ENCODE measurements at places on chromosomes 5 and 9.
A peak's percentile ranks its signal among the peaks of the same experiment; 100 is the strongest.

- no peak for DNase-seq
Observed at GRCh38 chr5:142805339-142805738, 35.2 kb downstream of the ARHGAP26 start.

DNA sequence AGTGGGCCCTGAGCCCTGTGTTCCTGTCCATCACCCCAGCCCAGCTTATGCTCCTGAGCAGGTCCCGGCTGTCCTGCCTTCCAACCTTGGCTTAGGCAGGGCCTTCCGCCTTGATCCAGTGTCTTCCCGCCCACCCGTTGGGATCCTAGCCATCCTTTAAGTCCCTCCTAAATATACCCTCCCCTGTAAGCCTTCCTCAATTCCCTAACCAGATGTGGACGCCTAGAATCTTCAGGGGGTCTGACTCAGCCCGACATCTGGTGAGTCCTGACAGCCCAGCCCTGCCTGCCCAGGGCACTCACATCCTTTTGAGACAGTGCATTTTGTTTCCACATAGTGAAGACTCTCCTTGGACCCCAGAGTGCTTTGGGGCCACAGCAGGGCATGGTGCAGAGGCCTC is 23.7 kb downstream of the SLC6A7 start:
- DNase-seq: no peak

DNA sequence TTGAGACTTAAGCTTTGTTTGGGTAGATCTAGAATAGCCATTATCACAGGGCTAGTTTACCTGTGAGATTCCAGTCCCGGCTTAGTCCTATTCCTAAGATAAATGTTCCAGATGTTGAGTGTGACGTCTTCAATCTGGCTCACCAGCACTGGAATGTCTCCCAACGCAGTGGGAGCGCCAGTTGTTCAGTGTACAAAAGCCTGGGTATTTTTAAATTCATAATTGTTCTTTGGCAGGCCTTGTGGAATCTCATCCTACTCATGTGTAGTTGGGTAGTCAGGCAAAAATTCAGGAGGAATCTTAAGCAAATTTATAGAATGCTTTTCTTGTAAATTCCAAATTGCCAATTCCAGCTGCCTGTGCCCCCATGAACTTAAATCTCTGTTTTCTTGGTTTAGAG is 272.6 kb upstream of the KCNN2 start:
- DNase-seq: no peak

GRCh38 chr5:168086104-168086610 is 205.3 kb upstream of the WWC1 start:
- DNase-seq: no peak

DNA sequence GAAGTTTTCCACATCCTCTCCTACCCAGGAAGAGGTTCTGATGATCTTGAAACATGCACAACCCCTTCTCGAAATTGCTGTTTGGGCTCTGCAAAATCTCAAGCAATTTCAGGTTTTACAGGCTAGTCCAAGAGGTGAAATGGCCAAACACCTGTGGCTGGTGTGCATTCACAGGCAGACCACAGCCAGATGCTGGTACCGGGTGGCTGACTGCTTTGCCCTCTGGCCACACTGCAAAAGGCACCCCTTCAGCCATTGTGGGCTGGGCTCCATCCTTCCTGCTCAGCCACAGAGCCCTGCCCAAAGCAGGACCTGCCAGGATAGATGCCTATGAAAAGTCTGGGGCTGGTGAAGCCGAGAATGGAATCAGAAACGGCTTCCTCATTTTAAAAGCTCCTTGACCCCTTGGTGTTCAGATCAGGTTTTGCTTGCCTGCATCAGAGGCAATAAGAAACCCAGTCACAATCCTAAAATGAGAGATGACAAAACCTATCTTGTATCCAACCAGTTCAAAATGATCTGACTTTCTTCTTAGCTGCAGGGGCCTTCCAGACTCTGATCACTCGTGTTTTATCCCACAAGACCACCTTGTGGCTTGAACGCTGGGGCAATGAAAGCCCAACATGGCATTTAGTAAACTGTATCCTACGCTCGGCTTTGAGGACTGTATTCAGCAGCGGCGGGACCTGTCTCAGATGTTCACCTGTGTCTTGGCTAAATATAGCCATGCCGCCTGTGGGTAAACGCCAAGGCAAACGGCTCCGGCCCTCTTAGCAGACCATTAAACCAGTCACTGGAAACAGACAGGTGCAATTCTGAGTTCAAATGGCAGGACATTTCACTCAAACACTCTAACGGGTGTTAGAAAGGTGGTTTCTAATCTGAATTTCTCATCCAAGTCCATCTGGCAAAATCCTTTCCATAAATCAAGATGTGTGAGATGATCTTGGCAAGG is 49.6 kb downstream of the EPB41L4B start:
- DNase-seq: no peak

DNA sequence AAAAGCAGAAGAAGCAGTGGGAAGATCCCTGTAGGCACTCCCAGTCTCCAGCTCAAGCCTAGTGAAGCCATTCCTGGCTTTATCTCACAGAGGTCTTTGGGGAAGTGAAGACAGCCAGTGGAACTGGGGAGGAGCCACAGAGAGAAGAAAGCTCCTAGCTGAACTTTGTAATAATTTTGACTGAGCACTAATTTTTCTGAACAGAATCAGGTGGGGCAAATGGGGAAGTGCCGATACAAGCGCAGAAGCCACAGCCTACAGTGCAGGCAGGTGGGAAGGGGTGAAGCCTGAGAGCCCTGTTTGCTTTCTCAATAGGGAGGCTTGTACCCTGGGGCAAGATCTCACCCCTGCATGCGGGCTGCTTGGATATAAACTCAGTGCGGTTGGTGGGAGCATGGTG is 48.4 kb upstream of the SNAPC3 start:
- no peak for DNase-seq

- no peak for DNase-seq
Observed at GRCh38 chr5:169545762-169546161, 37.8 kb upstream of the SPDL1 start.

- DNase-seq: no peak
Observed at GRCh38 chr9:131382850-131383729, 10.8 kb upstream of the PRRC2B start.

DNA sequence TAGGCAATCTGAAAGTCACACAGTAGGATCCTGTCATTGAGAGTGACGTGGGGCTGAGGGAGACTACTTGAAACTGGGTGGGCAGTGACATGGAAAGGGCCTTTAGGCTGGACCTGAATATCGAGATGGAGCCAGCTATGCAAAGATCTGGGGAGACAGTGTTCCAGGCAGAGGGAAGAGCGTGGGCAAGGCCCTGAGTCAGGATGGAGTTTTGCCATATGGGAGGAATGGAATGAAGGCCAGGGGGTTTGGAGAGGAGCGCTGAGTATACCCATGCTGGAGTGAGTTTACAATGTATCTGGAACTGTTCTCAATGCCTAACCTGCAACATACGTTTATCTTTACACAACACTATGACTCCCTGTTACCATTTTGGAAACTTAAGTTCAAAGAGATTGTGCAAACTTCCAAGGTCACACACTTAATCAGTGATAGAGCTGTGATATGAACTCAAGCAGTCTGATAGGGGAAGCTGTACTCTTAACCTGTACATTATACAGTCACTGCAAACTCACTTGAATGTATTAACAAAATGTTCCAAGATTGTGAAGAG is 33.5 kb downstream of the INSYN2B start:
- DNase-seq: no peak

DNA sequence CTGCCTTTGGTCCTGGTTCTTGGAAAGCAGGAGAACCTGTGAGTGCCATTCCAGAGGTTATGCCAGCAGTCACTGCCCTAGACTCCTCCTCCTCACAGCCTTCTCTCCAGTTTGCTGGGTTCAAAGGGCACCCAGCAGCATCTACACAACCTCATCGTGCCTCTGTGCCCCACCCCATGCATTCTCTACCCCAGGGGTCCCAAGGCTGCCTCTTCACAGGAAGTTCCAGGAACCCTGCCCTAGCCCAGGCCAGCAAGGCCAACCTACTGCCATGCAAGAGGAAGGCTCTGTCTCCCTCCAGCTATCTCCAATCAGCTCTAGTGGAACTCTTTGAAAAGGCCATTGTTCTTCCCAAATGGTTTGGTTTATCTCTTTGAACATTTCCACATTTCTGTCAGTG is 21.2 kb downstream of the ENC1 start:
- no peak for DNase-seq

GRCh38 chr9:91421128-91421765 is 2.4 kb downstream of the NFIL3 start:
- peak; percentile 54 for DNase-seq

DNA sequence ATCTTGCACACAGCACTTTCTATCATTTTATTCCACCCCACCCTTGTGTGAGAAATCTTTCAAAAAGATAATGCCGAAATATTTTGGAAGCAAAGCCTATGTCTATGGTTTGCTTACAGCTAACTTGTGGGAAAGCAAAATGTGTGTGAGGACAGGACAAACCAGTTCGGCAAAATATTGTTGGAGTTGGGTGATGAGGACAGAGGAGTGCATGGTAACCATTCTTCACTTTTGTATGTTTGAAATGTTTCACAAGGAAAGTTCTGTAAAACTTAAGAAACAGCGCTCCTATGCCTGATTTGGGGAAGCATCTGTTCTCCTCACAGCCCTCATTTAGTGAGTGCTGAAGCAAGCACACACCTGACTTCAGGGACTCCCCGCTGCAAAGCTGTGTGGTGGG is 62.0 kb upstream of the RNF130 start:
- no peak for DNase-seq

DNA sequence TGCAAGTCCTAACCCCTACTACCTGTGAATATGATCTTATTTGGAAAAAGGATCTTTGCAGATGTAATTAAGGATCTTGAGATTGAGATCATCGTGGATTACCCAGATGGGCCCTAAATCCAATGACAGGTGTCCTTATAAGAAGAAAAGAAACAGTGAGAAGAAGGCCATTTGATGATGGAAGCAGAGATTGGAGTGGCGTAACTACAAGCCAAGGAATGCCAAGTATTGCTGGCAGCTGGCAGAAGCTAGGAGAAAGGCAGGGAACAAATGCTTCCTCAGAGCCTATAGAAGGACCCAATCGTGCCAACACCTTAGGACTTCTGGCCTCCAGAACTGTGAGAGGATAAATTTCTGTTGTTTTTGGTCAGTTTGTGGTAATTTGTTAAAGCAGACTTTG is 70.1 kb upstream of the PALM2AKAP2 start:
- no peak for DNase-seq

DNA sequence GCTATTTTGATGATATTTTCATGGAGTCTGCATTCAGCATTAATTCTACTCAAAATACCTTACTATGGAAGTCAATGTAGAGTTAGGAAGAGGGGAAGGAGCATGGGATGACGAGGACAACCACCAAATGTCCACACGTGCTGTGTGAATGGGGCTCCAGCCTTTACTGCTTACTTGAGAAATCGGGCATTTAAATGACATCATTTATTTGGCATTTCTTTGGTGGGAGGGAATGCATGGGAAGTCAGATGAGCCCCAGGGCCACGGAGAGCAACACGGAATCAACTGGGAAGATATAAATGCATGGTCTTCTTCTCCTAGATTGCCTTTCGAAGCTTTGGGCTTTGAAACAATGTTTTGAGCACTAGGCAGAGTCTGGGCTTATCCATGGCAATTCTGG is 458.5 kb upstream of the KLF4 start:
- no peak for DNase-seq

DNA sequence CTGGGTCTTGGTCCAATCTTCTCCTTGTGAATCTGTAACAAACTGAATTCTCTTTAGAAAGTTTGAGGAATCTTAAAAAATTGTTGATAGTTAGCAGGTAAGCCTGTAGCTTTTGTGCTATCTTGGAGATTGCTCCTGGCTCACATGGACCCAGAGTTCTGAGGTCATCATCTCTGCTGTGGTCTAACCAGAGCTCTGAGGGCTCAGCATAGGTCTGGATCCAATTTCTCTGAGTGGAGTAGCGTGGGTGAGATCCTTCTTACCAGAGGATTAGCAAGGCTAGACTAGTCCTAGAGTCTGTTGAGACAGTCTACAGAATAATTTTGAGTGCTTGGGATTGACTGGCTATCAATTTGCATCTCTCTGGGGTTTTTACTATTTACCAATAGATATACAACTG is 60.5 kb upstream of the IL6ST start:
- no peak for DNase-seq

DNA sequence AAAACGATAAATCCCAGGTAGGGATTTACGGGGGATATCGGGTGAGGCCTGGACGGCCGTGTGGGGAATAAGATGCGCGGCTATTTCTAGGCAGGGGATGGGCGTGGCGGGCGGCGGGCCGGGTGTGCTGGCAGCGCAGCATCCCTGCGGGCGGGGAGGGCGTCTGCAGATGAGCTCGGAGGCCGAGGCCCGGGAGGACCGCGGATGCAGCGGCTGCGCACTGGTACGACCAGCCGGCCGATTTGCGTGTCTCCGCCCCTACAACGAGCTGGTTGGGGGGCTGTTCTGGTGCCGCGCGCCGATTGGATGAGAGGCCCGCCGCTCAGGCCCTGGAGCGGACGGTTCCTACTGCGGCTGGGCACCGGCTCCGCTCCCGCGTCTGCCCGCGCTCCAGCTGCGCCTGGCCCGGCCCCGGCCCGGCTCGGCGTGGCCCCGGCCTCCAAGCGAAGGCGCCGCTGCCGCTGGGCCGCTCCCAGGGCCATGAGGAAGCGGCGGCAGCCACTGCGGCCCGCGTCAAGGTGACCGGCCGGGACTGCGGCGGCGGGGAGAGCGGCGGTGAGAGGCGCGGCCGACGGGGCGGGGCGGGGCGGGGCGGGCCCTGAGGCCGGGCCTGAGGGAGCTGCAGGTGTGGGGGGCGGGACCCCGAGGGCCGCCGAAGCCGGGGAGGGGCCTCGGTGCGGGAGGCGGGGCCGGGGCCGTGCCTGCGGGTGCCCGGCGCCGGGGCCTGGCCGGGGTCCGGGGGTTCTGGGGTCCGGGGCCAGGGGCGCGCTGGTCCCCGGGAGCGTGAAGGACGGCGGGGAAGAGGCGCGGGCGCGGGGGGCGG is at the start of gene RALGPS1:
Gene RALGPS1, plus strand, starts transcription at position 325 of the 823 bp plus-strand sequence. CDS start 47,508 bp downstream, outside the sequence.
- DNase-seq: peak; percentile 91

DNA sequence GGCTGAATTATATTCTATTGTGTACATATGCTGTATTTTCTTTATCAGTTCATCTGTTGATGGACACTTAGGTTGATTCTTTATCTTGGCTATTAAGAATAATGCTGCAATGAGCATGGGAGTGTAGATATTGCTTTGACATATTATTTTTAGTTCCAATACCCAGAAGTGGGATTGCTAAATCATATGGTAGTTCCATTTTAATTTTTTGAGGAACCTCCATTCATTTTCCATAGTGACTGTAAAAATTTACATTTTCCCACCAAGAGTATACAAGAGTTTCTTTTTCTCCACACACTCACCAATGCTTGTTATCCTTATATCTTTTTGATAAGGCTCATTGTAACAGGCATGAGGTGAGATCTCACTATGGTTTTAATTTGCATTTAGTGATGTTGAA is 19.4 kb downstream of the JAK2 start:
- no peak for DNase-seq

Measured in activated naive CD8-positive, alpha-beta T cell treated with anti-CD3 and anti-CD28 coated beads, Interleukin-2, amount 50 U/mL, for 24 hours (primary cell).